ENCODE measurements at places on chromosomes 3 and 15. TPM values are rescaled to one million over a fixed set of nuclear protein-coding genes. Genes with fewer than 3 reads are reported as not detected.

- H3K4me3 ChIP-seq = peak overlapping the region; percentile 16
- H3K36me3 ChIP-seq = peaks cover 65% of the 10 kb centered on the region
- peak overlapping the region; percentile 90 for H3K27ac ChIP-seq
- no peaks in the 10 kb centered on the region for H3K27me3 ChIP-seq
- peaks cover 83% of the 10 kb centered on the region for H3K4me1 ChIP-seq
- DNase-seq = no peak
Observed at GRCh38 chr15:92915766-92916435, 15.8 kb downstream of the CHD2 start.

DNA sequence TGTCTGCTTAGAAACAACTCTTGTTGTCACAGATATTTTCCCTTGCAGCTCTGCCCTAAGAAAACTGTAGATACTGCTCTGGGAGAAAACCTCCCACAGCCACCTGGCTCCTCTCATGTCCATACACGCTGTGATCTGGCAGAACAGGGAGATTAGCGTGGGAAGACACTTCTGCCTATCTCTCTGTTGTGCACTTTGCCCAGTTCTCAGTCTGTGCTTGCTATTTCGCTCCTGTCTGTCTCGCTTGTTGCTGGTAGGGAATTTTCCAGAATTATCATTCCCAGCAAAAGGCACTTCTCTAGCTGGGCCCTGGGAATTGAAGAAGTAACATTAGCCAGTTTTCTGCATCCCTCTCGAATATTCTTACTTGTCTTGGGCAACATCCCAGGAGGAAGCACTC lies 8.1 kb upstream of the GATM start:
- no peak overlapping the region for H3K27ac ChIP-seq
- peaks cover 5% of the 10 kb centered on the region for H3K4me1 ChIP-seq
- no peak overlapping the region for H3K4me3 ChIP-seq
- no peaks in the 10 kb centered on the region for H3K36me3 ChIP-seq
- no peak for DNase-seq
- no peaks in the 10 kb centered on the region for H3K27me3 ChIP-seq

DNA sequence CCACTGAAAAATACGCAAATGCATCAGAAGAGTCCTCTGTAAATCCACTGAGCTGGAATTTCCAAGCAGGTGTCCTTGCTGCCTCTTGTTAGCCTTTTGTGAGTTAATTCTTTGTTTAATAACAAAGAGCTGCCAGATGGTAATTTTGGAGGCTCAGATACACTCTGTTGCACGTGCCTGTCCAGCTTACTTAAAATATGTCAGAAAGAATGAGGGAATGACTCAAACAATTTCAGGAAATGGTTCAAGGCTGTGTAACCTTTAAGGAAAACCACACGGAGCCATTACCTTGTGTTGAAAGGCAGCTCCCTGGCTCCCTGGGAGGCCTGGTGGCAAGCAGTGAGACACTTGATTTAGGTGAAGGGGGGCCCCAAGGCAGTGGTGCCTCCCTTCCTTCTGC lies 302.2 kb upstream of the CTDSPL start:
- no peak for DNase-seq
- H3K27ac ChIP-seq = no peak overlapping the region
- no peaks in the 10 kb centered on the region for H3K4me1 ChIP-seq
- H3K27me3 ChIP-seq = no peaks in the 10 kb centered on the region
- H3K4me3 ChIP-seq = no peak overlapping the region

- H3K4me1 ChIP-seq = no peaks in the 10 kb centered on the region
- H3K27ac ChIP-seq = no peak overlapping the region
- H3K27me3 ChIP-seq = no peaks in the 10 kb centered on the region
- no peak for DNase-seq
Observed at GRCh38 chr3:64148955-64149653, 76.2 kb downstream of the PRICKLE2 start.

- H3K4me1 ChIP-seq = peaks cover 7% of the 10 kb centered on the region
- H3K36me3 ChIP-seq = peaks cover 57% of the 10 kb centered on the region
- H3K4me3 ChIP-seq = no peak overlapping the region
- no peak for DNase-seq
- H3K27me3 ChIP-seq = no peaks in the 10 kb centered on the region
- no peak overlapping the region for H3K27ac ChIP-seq
Observed at GRCh38 chr15:43483297-43484128, 9.4 kb downstream of the TP53BP1 start.

DNA sequence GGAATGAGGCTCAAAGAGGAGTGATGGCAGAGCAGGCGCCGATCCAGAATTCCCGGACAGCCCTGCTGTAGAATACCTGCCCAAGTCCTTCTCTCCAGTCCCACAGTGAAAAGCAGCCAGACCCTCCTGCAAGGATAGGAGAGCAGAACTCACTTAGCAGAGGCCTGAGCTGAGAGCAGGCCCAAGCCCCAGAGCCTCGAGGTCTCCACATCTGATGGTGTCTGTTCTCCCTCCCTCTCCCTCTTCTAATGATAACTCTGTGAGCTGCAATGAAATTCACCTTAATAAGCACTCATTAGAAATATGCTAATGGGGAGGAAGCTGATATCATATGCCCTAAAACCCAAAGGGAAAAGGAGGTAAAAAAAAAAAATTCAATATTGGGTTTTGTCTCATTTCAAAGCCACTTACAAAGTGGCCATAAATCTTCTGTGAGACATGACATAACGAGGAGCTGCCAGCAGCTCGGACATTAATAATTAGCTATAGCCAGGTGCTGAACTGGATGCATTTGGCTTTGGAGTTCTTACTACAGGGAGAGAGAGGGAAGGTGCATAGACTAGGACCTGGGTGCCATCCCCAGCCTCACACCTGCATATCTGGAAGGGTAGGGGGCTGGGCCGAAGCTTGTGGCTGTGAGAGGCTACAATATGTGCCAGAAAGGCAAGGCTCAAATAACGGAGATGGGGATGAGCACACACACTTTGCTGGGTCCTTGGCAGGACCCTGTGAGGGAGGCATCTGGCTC lies 108.4 kb downstream of the MEGF11 start:
- no peak overlapping the region for H3K27ac ChIP-seq
- no peak overlapping the region for H3K4me3 ChIP-seq
- H3K27me3 ChIP-seq = peaks cover 3% of the 10 kb centered on the region
- no peaks in the 10 kb centered on the region for H3K36me3 ChIP-seq
- H3K4me1 ChIP-seq = no peaks in the 10 kb centered on the region
- no peak for DNase-seq

DNA sequence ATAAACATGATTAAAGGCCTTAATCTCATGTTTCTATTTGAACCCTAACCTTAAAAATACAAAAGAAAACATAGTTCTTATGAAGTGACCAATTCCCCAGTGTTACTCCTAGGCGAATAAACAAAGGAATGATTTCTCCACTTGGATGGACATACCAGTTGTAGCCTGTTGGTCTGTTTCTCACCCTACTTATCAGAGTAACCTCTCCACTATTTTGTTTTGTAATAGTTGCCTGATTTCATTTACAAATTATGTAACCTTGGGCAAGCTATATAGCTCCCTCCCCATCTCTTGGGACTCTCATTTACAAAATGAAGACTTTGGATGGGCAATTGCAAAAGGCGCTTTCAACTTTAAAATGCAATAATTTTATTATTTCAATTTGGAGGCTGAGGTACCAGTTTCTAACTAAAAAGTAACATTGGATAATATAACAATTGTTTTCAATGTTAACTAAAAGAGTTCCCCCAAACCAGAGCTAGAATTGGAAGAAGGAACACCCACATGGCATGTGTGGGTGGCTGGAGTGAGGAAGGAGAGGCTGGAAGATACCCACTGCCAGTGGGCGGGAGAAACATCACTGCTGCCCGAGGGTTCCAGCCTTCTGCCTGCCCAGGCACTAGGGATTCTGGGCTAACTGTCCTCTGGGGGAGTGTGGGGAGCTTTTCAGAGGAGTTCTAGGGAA lies 74.2 kb downstream of the RFTN1 start:
- H3K4me1 ChIP-seq = peaks cover 44% of the 10 kb centered on the region
- H3K27ac ChIP-seq = peak overlapping the region; percentile 6
- H3K27me3 ChIP-seq = no peaks in the 10 kb centered on the region
- no peak for DNase-seq

- no peaks in the 10 kb centered on the region for H3K36me3 ChIP-seq
- DNase-seq = no peak
- peaks cover 67% of the 10 kb centered on the region for H3K4me1 ChIP-seq
- no peak overlapping the region for H3K27ac ChIP-seq
- H3K4me3 ChIP-seq = no peak overlapping the region
Observed at GRCh38 chr3:23238578-23238977, 35.5 kb downstream of the UBE2E2 start.

ECE2 gene
- total RNA-seq = not detected

TM6SF1 gene
- total RNA-seq = 3.9 TPM

ZNF501 gene
- total RNA-seq = 6.2 TPM

LIPH gene
- not detected for total RNA-seq

DCBLD2 gene
- 0.95 TPM for total RNA-seq

ACAD9 gene
- total RNA-seq = 52.5 TPM

CLSTN2 gene
- not detected for total RNA-seq

CD96 gene
- 32.4 TPM for total RNA-seq

Measured in activated B cell treated with CpG ODN at 0.5 μM for 24 hours (primary cell).